ENCODE measurements at places on chromosomes 5 and 9.
A peak's percentile ranks its signal among the peaks of the same experiment; 100 is the strongest.

DNA sequence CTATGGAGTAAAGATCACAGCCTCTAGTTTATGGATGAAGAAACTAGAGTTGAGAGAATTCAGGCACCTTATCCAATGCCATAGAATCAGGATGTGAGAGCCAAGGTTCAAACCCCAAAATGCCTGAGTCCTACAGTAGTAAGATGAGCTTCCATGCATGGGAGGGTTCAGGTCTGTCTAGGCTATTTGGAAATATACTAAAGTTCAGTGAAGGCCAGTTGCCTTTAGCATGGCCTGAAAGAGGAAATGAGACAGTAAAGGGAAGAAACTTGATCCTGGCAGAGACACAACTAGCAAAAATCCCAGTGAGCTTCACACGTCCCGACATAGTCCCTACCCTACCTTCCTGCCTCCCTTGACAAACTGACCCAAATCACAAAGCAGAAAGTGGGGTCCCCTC is 317.0 kb downstream of the RASEF start:
- DNase-seq, result no peak

DNA sequence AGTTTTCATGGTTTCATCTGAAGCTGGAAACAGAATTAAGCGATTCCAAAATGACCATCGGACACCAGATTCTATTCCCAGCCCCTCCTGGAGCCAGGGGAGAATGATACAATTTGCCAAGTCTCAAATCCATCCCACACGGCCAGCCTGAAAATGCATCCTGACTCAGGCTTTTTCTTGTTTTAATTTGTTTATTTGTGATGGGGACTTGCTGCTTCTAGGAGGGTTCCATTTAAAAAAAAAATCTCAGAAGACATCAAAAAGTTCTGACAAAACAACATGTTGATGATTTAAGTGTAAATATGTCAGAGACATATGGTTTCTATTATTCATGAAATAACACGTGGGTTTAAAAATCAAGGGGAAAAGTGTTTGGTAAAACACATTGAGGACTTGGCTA is 173.2 kb downstream of the GAS1 start:
- no peak for DNase-seq

DNA sequence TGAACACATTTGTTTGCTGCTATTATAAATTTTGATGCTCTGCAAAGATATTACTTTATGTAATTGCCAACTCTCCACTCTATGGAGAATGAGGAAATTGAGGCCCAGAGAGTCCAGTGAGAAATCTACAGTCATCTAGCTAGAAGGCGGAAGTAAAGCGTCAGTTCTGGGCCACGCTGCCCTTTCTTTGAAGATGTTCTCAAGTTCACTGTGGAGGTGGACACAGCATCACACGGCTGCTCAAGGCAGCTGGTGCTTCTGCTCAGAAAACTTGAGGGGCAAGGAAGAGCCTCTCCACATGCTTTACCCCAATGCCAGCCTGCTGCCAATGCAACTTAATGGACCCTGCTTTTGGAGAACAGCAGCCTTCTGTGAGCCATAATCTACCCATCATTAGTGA is 96.3 kb downstream of the TTLL11 start:
- DNase-seq, result no peak

DNA sequence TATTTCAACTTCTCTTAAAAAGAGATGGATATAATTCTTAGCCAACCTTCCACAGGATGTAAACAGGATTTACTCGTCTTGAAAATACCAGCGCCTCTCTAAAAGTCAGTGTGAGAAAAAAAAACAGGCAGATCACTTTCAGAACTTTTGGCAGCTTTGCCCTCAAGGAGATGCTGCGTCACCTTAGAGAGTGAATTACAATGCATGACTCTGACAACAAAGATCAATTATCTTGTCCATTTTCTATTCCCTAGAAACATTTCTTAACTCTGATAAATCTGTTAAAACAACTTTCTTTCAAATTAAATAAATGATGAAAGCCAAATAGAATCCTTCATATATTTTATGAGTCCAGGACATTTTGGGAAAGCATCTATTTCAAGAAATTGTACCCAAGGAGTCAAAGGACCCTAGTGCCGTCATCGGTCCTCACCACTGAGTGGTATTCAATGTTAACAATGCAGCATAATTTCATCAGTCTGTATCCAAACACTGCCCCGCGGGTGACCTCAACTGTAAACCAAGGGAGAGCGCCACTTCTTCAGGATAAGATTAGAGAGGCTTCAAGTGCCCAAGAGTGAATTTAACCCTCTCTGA is 536.0 kb downstream of the PDE4D start:
- no peak for DNase-seq

DNA sequence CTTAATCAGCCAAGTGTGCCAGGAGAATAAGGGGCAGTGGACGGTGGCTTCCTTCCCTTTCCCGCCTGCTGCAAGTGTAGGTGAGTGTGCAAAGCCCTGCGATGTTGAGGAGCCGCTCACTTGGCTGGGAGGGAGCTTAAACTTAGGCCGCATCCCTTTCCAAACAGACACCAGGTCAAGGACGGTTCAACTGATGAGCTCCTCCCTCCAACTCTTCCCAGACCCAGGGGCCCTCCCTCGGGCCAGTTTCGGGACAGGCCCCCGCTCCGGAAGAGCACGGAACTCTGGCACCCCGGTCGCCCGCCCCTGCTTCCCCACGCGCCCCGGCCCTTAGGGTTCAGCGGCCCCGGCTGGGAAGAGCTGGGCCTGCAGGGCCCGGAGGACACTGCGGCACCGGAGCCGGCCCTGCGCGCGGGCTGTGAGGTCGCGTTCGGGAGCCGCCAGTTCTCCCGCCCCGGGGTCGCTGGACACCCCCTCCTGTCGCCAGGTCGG is 481 bp downstream of the MRPL36 start:
- no peak for DNase-seq

DNA sequence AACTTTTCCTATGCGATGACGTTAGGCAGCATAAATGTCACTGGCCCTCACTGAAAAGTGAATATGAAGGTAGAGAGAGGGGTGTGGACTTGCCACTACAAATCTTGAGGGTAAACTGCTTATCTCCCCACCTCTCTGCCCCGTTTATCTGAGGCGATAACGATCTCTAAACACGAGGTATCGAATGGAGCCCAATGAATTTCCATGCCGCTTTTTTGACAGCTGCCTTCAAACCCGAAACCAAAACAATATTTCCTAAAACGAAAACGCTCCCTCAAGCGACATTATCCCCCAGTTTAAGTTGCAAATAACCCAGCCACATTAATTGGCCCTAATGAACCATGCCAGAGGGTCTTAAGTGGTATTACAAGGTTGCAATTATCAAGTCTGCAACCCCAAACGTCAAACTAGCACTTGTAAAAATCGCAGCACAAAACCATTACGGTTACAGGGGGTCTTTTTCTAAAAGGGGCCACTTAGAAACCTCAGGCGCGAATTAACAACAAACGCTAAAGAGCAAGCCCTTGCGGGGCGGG is 1.4 kb downstream of the NR3C1 start:
- DNase-seq, result no peak

DNA sequence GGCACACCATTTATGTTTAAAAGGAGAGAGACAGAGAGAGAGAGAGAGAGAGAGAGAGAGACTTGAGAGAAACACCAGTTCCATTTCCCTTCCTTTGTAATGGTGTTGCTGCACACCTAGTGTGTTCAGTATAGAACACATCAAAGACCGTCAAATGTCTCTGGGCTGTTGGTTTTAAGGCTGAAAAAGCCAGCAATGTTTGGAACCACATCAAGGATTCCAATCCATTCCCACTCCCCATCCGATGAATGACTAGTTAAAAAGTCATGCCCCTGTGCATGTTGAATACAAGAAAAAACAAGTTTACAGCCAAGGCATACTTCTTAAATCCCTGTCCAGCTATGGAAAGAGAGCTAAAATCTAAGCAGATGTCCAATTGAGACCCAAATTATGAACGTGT is 83.0 kb upstream of the IFNE start:
- DNase-seq, result no peak

DNA sequence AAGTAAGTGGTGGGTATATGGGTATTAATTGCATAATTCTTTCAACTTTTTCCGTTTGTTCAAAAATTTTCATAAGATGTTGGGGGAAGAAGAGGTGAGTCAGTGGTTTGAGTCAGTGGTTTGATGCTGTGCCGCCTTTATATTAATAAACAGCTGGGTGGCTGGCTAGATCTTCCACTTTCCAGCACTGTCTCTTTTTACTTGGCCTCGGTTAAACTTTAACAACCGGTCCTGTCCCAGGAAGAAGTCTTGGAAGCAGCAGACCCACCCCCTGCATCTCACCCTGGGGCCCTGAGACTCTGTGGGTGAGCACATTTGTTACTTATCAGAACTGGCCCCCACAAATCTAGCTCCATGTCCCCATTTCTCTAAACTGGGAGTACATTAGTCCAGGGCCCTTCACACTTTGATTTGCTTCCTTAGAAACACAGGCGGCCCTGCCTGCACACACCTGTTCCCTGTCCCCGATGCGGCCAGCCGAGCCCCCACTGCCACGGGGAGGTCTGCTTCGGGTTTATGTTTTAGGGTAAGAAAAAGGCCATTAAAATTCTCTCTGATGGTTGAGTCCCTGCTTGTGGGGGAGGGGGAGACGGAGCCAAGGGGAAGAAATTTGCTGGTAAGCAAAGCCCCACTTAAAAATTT is 90.7 kb downstream of the PTCH1 start:
- DNase-seq, result no peak

DNA sequence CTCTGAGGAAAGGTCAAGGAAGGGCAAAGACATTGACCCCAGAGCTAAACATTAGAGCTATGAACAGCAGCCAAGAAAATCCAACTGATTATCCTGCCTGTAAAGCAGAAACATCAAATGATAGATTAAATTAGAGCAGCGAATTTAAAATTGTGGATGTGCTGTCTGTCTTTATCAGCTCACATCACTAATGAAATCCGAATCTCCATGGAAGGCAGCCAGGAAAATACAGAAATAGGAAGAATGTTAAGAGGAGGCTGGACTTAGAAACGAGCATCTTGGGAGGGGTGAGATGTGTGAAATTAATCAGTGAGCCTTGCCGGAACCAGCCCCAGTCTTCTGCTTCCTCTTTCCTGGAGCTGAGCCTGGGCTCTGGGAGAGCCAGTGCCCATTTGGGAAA is 191.0 kb downstream of the PJA2 start:
- no peak for DNase-seq

DNA sequence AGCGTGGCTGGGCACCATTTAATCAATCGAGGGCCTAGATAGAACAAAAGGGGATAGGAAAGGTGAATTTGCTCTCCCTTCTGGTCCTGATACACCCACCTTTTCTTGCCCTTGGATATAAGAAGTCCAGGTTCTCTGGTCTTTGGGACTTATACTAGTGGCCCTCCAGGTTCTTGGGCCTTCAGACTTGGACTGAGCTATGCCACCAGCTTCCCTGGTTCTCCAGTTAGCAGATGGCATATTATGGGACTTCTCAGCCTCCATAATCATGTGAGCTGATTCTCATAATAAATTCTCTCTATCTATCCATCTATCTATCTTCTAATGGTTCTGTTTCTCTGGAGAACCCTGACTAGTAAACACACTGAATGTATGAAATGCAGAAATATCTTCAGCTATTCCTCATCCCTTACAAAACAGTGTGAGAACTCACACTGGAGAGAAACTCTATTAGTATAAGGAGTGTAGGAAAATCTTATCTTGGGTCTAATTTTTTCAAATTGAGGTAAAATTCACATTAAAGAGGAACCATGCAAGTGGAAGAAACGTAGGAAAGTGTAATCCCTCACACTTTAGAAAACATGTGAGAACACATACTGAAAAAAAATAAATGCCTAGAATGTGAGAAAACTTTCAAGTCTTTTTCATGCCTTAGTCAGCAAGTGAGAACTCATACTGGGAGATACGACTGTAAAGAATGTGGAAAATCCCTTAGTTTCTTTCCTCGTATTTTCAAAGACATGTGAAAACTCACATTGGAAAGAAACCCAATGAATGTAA is 15.5 kb downstream of the PCDHB15 start:
- no peak for DNase-seq

GRCh38 chr5:61881821-61882487 is 424.1 kb upstream of the KIF2A start:
- DNase-seq, result no peak

DNA sequence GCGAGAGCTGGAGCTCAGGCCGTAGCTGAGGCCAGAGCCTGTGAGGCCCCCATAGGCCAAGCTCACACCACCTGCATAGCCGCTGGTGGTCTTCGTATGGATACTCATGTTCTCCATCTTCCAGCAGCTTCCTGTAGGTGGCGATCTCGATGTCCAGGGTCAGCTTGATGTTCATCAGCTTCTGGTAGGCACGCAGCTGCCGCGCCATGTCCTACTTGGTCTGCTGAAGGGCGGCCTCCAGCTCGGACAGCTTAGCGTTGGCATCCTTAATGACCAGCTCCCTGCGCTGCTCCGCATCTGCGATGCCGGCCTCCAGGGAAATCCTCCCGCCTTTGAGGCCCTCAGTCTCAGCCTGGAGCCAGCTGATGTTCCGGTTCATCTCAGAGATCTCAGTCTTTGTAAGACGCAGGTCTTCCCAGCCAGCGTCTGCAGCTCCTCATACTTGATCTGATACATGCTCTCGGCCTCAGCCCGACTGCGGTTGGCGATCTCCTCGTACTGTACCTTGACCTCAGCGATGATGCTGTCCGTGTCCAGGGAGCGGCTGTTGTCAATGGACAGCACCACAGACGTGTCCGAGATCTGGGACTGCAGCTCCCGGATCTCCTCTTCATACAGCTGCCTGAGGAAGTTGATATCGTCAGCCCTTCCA is 172.1 kb downstream of the PPP2R2B start:
- no peak for DNase-seq

DNA sequence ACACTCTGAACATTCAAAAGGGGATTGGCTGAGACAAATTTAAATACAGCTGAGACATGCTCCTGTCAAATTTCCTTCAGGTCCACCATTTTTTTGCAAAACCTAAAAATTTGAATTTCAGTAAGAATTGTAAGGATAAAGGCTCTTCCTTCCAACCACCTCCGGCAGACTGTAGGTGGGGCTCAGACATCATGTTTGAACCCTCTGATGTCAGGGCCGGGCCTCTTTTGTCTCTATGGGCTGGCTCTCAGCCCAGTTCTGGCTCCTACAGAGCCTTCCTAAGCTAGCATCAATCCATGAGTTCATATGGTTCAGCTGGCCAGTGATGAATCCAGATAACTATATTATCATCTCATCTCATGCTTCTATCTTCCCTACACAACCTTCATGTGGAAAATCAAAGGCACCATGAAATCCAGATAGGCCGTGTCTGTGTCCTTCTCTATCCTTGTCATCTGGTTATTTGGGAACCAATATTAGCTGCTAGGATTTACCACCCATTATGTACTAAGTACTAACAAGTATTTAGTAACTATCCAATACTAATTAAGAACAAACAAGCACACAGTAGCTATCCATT is 44.2 kb downstream of the NIPSNAP3B start:
- peak; percentile 21 for DNase-seq

GRCh38 chr5:149492781-149493180 is 58.5 kb downstream of the CSNK1A1 start:
- DNase-seq, result no peak

GRCh38 chr5:27769748-27770402 is 731.5 kb upstream of the CDH9 start:
- DNase-seq, result no peak

GRCh38 chr5:132962429-132963021 is 909 bp downstream of the AFF4 start:
- no peak for DNase-seq

DNA sequence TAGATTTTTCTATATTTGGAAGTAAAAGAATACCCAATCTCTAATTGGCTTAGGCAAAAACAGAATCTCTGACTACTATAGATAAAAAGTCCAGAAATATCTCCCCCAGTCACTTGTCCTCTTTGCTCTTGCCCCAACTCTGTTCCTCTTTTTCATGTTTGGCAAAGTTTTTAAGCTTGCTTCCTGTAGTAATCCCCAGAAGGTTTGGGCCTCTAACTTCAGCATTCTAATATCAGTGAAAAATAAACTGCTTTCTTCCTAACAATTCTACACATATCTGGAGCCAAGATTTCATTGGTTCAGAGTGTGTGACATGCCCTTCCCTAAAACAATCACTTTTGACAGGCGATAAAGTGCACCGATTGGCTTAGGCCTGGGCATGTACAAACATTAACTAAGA is 1680.3 kb downstream of the MAT2B start:
- DNase-seq, result no peak
